NCI-H446 treated with DMSO at 0.1 percent for 48 hours (cell line): ENCODE measurements at places on chromosomes 1 and 21.
A peak's percentile ranks its signal among the peaks of the same experiment; 100 is the strongest.

DNA sequence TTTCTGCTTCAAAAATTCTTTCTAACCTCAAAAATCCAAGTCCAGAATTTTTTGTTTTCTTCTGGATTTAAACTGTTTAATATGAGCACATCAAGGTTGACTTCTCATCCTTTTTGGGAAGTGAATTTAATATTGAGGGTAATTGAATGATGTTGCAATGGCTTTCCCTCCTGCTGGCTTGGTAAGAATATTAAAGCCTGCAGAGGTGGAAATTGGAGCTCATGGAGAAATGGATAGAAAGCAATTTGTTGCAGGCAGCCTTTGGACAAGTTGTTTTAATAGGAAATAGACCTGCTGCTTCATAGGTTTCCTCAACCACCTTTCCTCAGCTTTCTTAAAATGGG lies 124.7 kb downstream of the SYT2 start:
- no peak for DNase-seq

- DNase-seq, result no peak
These were observed 199.0 kb downstream of the LBR start for GRCh38 chr1:225228871-225229303.

DNA sequence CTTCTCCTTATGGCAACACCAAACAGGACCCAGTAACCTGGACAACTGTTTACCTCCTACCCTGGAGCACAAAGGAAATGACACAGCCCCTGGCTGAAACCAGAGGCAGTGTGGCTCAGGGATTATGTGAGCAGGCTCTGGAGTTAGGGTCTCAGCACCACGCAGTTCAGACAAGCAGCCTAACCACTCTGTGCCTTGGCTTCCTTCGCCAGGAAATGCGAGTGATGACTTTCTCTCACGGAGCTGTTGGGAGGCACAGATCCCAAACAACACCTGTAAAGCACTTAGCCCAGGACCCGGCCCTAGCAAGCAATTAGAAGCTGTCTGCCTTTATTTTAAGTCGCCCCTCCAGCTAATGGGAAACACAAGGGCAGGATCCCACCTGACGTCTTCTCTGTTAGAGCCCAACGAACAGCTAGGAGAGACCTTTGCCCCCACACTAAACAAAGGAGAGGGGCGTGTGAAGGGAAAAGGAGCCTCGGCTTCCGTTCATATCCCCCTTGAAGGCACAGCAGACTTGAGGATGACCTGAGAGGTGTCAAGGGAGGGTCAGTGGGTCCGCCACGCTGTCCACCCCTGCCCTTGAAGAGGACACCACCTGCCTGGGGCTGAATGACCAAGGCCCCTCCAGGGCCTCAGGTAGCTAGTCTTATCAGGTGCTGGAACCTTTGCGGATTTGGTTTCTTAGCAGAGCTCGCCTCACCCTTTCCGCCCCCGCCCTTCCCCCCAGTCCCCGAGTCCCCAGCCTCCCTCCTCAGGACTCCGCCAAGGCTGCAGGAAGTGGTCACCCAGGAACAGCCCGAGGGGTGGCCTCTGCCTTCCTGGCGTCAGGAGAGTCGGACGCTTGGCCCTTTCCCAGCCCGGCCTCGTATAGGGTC lies 860 bp downstream of the TMEM63A start:
- no peak for DNase-seq

GRCh38 chr1:161000736-161001480 lies 20.0 kb downstream of the F11R start:
- no peak for DNase-seq

DNA sequence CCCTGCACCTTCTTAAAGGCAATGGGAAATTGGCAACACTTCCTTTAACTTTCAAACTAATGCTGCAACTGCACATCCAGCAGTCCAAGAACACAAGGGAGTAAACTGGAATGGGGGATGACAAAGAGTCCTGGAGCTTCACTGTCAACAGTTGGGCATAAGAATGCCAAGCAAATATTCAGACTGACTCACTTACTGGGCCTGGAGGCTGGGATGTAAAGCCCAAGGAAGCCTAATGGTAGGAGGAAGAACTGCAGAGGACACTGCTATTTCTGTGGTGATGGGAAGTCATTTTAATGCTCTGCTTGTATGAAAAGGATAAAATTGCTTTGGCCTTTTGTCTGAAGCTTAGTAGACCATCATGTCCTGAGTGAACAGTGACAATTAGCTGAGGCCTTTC lies 15.7 kb upstream of the DMRTA2 start:
- no peak for DNase-seq

DNA sequence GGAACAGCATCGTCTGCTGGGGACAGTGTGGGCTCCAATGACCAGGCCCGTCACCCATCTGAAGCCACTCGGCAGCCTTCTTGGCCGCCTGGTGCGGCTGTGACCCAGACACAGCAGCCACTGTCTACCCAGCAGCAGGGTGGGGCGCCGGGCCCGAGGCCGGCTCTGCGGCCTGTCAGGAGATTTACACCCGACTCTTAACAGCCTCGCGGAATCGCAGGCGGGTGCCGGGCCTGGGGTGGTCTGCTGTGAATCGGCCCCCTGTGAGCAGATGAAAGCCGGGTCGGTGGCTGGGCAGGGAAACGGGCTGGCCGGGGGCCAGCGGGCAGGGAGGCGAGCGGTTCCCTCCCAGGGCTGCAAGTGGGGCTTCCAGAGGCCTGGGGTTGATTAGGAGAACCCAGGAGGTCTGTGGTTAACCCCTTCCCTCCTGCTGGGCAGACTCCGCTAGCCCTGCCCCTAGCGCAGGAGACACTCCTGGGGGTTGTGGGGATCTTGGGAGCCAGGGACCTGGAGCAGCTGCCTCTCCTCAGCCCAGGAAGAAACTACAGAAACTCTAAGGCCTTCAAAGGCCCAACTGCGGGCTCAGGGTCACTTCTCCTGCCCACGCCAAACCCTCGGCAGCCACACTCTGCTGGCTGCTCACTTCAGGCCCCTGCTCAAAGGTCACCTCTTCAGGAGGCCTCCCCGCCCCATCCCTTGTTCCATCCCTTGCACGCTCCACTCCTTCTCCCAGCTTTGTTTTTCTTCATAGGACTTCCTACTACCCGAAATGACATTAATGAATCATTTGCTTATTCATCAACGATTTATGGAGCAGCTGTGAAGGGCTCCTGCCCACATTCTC lies 15.6 kb downstream of the RUNX3 start:
- no peak for DNase-seq

DNA sequence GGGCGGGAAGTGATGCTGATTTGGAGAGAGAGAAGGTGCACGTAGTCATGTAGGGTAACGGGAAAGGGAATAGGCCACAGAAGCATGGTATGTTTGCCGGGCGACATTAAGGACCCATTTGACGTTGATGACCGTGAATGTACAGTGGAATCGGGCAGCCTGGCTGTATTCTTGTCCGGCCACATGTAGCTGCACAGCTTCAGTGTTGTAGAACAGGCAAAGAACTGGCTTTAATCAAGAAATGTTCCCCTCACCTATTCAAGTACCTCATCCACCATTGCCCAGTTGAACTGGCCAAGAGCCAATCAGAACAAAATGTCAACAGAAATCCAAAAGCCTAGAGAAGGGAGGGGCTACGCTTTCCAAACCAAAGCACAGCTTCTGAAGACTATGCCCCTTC lies 104.8 kb downstream of the DHRS3 start:
- DNase-seq, result no peak

GRCh38 chr1:33257772-33258712 lies 1.8 kb downstream of the ZNF362 start:
- no peak for DNase-seq

DNA sequence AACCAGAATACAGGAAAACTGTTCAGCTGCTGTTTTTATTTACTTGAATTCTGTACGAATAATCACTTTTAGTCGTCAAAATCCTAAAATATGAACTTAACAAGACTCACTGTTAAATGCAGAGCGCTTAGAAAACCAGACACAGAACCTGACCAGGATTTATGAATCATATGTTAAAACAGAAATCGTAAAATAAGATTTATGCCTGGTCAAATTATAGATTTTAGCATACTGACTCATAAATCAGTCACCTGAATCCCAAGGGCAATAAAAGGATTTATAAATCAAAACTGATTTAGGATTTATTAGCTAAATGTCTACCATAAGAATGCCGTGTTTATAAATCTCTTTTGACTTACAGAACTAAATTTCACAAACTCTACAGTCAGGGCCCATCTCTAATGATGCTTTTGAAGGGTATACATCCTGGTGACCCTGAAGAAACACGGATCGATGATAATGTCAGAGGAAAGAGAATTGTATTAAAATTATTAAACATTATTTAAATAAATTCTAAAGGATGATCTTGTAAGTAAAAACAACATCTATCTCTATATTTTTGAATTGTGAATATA lies 28.8 kb downstream of the CYYR1 start:
- no peak for DNase-seq

DNA sequence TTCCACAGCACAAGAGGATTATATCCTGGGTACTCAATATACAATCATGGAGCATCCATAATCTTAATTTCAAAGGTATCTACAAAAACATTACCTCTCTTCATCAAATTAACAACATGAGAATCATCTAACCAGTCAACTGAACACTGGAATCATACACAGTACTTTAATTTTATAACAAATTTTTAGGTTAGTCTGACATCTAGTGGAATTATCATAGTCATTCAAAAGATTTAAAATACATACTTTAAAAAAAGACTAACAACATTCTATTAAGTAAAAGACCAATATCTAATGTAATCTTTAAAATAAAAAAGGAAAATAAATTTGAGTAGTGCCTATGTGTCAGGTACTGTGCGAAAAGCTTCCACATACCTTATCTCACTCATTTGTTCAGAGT lies 16.8 kb upstream of the SH3GLB1 start:
- peak; percentile 5 for DNase-seq
